Urinary bladder (tissue), 4 donors: ENCODE measurements at places on chromosomes 2 and 18. TPM values are rescaled to one million over a fixed set of nuclear protein-coding genes. Genes with fewer than 3 reads are reported as not detected.

Gene MYO7B
- polyA plus RNA-seq: 0.51 TPM

Gene TRIM43
- not detected for polyA plus RNA-seq

Gene PAIP2B
- polyA plus RNA-seq: 4.2 TPM

Gene AFF3
- 15.1 TPM for polyA plus RNA-seq

Gene ZNF396
- 1.3 TPM for polyA plus RNA-seq

Gene EML6
- 1.4 TPM for polyA plus RNA-seq

Gene CRACDL
- polyA plus RNA-seq: 6.2 TPM

Gene LBX2
- polyA plus RNA-seq: 0.95 TPM

Gene TMX3
- 19.9 TPM for polyA plus RNA-seq

Gene DPP10
- 0.32 TPM for polyA plus RNA-seq

Gene SCG2
- polyA plus RNA-seq: 3.5 TPM

Gene ANKRD36
- polyA plus RNA-seq: 3.3 TPM

Gene SANBR
- 3.3 TPM for polyA plus RNA-seq

Gene RNU2-63P
- not detected for polyA plus RNA-seq

- DNase-seq: no peak
These were observed 143.9 kb downstream of the CYP26B1 start for GRCh38 chr2:72003796-72004195.

- no peak for DNase-seq
These were observed 419.9 kb downstream of the NBAS start for GRCh38 chr2:15141211-15141610.

- DNase-seq: peak; percentile 52
These were observed 851 bp downstream of the FAM117B start for GRCh38 chr2:202635428-202636212.

DNA sequence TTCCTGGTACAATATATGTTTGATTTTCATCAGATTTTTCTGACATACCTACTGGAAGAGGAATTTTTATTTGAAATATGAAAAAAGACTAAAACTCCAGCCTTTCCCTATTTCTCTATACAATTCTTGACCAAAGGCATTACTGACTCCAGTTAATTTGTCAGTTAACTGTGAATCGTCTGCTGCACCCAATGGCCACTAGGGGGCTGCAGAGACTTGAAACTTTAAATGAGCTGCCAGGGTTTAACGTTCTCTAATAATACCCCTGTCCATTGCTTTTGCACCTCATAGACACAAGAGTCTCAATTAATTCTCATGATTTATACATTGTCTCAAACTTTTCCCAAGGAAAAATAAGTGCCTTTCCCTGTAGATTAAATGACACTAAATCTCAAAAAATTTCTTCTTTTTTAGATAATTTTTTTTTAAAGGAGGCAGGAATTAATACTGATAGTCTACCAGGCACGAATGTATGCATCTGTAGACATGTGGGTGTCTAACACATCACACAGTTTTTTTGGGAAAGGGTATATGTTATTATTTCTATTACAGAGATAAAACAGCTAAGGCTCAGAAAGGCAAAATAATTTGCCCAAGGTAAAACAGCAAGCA, 1.8 kb upstream of the ALK start:
- DNase-seq: peak; percentile 47

- no peak for DNase-seq
These were observed 10.1 kb upstream of the RNU4ATAC start for GRCh38 chr2:121520641-121520994.

DNA sequence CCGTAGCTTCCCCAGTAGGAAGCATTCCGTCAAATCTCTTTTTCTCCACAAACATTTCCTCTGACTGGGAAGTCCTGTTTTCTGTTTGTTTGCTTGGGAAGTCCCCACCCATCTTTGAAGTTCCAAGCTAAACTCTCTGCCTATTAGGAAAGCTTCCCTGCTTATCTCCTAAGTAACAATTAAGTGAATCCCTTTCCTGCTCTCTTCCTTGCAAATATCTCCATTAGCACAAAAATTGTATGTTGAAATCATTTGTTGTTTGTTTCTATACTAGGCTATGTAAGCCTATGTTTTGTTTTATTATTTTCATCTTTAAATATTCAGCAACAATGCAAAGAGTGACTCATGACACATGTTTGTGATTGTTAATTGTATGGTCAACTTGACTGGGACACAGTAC, 812.6 kb upstream of the LRATD1 start:
- no peak for DNase-seq

- no peak for DNase-seq
These were observed 10.3 kb upstream of the CYBRD1 start for GRCh38 chr2:171512014-171512413.

DNA sequence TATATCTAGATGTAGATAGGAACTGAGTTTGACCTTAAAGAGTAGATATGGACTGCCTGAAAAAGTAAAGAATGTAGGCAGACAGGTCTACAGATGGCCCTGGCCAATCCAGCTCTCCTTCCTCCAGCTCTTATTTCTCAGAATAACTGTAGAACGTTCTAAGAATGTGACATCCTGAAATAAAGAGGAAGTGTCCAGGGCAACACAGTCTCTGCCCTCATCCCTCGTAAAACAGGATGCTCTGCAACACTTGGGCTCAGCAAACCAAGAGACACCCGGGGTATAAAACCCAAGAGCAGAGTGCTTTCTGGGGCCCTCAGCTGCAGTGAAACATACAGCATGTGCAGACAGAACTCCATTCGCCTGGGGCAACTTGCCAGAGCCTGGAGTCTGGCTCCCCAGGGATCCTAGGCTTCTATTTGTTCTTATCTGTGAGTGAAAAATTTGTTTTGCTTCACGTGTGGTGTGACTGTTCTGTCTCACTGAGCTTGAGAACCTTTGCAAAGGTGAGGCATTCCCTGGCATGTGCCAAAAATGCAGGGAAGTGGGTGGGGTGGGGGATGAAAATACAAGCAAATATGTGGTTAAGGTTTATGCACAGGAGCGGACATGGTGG, 401.0 kb downstream of the SETBP1 start:
- no peak for DNase-seq

DNA sequence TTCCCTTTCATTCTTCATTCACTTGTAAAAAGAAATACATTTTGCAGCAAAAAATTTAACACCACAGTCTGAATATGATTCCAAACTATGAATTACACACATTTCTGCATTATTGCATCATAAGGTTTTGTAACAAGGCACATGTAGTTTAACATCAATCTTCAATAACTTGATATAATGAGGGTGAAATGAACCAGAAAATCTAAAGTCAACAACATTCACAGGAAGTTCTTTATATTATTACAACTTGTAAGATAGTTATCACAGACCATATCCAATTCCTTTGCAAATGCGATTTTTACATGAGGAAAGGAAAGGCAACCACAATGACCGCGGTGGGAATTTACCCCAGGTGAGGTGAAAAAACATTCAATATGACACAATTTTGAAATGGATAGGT, 213.3 kb downstream of the NAPG start:
- no peak for DNase-seq

GRCh38 chr2:170680172-170680941, 34.8 kb upstream of the SP5 start:
- DNase-seq: no peak

DNA sequence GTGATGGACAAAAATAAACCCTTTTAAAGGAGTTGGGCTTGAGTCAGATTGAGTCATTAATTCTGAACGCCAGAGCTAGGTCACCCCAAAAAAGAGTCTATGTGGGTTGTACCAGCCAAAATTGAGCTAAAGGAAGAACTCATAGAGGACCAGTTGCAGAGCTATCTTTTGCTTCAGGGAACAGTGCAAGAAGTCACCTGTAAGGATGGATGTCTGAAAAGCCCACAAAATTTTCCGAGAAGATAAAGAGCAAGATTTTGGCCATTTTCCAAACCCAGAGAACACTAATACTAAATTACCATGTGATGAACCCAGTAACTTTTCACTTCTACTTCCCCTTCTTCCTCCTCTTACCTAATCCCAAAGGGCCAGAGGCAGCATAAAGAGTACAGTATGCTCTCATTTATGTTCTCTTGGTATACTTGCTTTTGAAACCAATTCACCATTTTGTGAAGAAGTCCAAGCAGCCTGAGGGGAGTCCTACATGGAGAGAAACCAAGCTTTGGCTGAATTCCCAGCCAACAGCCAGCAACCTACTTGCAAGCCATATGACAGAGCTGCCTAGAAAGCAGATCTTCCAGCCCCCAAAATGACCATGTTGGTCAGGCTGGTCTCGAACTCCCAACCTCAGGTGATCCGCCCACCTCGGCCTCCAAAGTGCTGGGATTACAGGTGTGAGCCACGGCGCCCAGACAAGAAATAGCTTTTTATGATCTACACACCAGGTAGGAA, 551.7 kb downstream of the SATB2 start:
- DNase-seq: no peak

DNA sequence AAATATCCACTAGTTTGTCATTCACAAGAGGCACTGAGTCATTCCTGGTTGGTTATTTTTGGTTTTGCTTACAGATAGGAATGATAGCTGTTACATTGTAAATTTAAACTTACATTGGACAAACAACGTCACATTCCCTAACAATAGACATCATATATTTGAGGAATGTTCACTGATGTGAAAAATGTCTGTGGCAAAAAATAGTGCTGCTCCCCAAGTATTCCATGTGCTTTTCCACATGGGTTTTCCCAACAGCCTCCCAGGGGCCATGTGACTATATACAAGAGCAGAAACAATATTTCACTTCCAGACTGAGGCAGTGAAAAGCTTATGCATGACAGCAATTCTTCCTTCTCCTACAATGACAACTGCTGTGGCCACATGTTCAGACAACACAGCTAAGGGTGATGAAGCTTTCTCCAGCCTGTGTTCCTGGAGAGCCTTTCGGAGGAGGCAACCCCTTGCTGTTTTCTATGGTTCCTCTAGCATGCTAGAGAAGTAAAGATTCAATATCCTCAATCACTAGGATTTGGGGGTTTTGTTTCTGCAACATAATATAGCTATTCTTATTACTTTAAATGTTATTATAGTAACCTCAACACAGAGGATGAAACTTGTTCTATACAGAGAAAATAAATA, 202.7 kb downstream of the PTH2R start:
- DNase-seq: no peak

DNA sequence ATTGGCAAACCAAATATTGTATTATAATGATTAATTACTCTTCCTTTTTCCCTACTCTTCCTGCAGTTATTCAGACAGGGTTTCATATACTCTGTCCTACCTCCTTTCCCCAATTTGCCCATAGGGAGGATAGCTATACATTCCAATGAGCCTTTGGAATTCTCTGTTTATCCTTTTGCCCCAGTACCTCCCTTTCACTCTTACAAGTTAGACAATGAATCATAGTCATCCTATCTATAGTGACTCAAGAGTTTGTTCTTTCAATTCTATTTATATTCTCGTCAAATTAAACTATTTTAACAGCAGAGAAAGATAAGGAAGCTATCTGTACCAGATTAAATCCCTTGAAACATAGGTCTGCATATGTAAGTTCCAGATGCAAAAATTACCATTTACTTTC, 437.5 kb downstream of the NR4A2 start:
- no peak for DNase-seq

DNA sequence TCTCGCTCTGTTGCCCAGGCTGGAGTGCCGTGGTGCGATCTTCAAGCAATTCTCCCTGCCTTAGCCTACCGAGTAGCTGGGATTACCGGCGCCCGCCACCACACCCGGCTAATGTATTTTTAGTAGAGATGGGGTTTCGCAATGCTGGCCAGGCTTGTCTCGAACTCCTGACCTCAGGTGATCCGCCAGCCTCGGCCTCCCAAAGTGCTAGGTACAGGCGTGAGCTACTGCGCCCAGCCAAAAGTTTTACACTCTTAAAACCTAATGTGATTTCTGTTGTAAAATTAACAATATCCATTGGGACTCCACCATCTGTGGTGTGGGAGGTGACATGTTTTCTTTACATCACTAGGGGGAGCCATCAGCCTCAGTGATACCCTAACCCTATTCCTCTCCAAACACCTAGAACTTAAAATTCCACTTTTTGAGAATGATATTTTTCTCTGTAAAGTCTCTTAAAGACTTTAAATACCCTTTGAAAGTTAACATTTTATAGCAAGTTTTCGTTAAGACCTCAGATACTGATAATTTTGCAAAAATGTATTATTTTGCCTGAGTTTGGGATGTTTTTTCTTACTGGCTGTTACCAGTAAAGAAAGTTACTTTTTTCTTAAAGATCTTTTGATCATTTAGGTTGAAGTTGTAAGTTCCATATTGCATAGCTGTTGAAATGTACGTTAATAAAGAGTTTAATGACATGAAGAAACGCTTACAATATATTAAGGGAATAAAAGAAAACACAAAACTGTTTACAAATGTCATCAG, 11.6 kb upstream of the EIF2AK2 start:
- DNase-seq: no peak

DNA sequence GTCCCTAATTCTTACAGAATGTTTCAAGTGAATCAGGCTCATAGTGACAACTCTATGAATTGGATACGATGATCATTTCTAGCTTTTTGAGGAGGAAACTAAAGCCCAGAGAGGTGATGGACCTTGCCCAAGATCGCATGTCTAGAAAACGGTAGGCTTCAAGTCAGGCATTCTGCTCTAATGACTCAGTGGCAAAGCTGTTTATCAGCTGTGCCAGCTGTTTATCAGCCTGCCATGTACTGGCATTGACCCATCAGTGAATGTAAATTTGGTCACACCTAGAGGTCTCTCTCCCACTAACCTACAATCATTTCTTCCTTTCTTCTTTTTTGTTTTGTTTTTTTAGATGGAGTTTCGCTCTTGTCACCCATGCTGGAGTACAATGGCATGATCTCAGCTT, 6.1 kb upstream of the DAW1 start:
- DNase-seq: no peak

- no peak for DNase-seq
These were observed 82.8 kb upstream of the HAAO start for GRCh38 chr2:42874949-42875801.

DNA sequence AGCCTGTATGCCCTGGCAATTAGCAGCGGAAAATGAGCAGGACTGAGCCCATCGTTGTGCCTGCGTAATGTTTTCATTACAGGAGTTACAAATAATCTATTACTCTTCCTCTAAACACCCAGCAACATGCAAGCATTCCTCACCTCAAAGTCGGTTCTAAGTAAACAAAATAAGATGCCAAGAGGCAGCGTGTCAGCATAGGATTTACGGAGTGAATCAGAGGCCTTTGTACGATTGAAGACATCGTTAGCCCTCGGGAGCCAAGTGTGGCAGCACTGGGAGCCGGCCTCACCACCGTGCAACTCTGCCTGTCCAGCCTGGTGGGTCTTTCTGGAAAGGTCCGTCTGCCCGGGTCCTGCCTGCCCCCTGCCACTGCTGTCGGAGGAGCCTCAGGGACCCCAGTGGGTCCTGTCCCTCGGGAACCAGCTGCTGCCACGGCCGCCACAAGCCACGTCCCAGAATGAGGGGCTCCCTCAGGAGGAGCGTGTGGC, 80.1 kb upstream of the CTDP1 start:
- DNase-seq: no peak

DNA sequence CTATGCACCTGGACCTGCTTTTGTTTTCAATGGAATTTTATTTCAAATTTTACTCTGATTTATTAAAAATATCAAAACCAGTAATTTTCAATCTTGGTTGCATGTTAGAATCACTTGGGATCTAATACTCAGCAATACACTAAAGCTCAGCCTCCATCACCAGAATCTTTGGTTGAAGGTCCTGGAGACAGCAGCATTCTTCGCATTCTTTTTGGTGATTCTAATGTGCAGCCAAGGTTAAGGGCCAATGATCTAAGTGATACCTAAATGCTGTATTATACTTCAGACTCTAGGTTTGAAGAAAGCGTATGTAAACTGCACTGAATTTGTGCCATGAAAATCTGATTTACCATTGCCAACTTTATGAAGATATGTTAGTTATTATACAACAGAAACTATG, 493.1 kb downstream of the XIRP2 start:
- no peak for DNase-seq
